H7 (cell line): ENCODE measurements at places on chromosomes 7 and 10. TPM values are rescaled to one million over a fixed set of nuclear protein-coding genes. Genes with fewer than 3 reads are reported as not detected.

GRCh38 chr10:105025092-105025491, 384.0 kb downstream of the SORCS3 start:
- DNase-seq: no peak

GRCh38 chr7:133698127-133698526, 429.0 kb upstream of the LRGUK start:
- no peak for DNase-seq

- no peak for DNase-seq
These were observed 315.7 kb downstream of the NRG3 start for GRCh38 chr10:82190432-82191260.

DNA sequence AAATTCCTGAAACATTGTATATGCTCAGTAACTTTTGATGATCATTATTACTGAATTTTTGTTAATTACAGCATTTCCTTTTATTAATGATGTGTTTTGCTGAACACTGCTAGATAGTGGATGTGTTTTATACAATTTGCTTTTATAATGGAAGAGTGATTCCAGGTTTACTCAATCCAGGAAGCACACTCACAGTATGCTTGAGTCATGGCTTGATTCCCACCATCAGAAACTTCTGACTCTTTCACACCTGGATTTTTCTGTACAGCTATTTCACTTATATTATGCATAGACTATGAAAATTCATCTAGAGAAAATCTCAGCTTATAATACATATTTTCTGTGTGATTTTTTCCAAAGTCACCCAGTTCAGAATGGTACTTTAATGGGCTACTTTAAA, 1040.9 kb downstream of the GRM8 start:
- no peak for DNase-seq

GRCh38 chr7:45918556-45918955, 2.5 kb downstream of the IGFBP3 start:
- DNase-seq: no peak

DNA sequence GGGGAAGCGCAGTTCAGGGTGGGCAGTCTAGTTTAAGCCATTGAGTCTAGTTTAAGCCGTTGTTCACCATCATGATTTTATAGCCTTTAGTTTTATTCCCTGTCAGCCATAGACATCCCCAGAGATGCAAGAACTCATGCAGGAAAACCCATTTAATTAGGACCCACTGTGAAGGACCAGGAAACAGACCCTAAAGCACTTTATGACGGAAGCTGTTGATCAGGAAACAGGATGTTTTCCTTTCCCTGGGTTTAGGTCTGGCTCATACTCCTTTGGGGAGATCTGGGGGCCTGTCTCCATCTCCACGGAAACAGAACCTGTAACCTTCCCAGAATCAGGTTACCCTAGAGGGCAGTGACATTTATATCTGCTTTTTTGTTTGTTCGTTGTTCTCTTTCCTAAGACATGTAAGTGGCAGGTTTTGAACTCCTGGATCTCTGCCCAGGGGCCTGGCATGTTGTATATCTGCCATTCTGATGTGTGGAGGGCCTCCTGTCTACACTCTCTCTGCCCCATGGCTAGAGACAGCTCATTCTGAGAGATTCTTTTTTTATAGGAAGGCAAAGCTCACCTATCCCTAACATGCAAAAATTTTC, 657.2 kb upstream of the GALNT17 start:
- DNase-seq: no peak

DNA sequence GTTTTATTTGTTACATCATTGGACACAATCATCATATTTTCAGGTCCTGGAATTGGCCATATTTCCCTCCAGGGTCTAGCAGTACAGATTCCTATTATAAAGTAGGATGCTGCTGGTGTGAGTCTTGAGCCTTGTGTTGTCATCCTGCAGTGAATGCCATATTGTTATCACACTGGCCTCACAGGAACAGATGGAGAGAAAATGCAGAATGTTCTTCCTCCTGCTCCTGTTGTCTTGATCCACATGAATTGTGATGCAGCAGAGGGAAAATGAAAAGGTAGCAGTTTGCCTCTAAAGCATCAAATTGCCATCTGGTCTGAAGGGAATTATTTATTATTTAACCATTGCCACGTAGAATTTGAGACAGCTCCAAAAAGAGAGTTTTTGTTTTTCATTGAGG, 248.6 kb downstream of the GPAM start:
- no peak for DNase-seq

Gene WAPL
- 33.5 and 44.9 TPM in 2 replicates for total RNA-seq

Gene DPYSL4
- total RNA-seq: 7.6 and 9.1 TPM in 2 replicates

Gene RNF133
- total RNA-seq: not detected in 2 replicates

Gene ADAMTS14
- total RNA-seq: 1.1 and 2.4 TPM in 2 replicates

Gene POU6F2
- 0.90 and 2.6 TPM in 2 replicates for total RNA-seq

Gene AHR
- 5.3 and 8.6 TPM in 2 replicates for total RNA-seq

Gene CCDC126
- total RNA-seq: 3.9 and 4.3 TPM in 2 replicates
